ENCODE measurements at places on chromosomes 5 and 9.

GRCh38 chr5:108615216-108615615 lies 132.5 kb upstream of the FER start:
- DNase-seq = no peak

GRCh38 chr5:139481580-139482049 lies 943 bp downstream of the STING1 start:
- no peak for DNase-seq

GRCh38 chr9:85676790-85677189 lies 65.0 kb downstream of the AGTPBP1 start:
- DNase-seq = no peak

DNA sequence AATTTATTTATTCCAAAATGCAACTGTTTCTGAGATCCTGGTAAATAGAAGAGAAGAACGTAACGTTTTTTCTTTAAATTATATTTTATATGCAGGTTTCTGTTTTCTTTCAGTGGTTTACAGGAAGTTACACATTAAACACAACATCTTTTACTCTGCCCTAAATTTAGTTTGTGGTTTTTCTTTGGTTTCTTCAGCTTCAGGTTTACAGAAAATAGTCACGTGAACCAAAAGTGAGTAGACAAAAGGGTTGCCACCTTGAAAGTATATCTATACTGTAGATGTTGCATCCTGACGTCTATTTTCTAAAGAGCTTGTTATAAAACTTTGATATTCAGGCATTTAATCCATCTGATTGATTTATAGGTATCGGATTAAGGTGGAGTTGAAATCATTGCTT lies 1236.6 kb downstream of the MAT2B start:
- DNase-seq = no peak

DNA sequence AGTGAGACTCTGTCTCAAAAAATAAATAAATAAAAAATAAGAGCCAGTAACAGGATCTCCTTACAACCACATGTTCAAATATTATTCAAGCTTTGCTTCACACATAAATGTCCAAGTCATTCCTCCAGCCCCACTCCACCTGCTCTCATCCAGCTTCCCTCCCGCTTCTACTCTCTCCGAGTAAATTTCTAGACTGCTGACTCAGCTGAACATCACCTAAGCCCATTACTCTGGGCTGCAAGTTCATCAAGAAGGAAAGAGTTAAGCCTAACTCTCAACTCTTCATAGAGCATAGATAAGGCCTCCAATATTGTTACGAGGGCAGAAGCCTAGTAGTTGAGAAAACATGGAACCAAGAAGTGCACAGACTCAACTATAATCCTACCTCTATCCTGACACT lies 300.2 kb downstream of the FBXL17 start:
- DNase-seq = no peak

- no peak for DNase-seq
These were observed 30.1 kb upstream of the MUSK start for GRCh38 chr9:110638381-110638954.

DNA sequence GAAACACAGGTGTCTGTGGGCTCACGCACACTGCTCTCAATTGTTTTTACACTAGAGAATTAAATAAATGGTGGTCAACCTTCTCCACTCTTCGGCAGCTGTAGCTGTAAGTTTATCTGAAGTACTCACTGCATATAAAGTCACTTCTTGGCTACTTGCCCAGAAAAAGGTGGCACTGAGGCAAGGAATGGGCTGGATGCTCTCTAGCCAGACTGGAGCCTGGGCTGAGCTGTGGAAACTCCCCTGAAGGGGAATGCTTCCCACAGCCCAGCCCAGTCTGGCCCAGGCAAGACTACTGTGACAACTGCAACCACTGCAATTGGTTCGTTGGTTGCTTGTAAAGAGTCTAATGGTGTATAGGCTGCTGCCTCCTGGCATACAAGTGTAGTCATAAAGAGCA lies 4.5 kb downstream of the LEAP2 start:
- DNase-seq = no peak

DNA sequence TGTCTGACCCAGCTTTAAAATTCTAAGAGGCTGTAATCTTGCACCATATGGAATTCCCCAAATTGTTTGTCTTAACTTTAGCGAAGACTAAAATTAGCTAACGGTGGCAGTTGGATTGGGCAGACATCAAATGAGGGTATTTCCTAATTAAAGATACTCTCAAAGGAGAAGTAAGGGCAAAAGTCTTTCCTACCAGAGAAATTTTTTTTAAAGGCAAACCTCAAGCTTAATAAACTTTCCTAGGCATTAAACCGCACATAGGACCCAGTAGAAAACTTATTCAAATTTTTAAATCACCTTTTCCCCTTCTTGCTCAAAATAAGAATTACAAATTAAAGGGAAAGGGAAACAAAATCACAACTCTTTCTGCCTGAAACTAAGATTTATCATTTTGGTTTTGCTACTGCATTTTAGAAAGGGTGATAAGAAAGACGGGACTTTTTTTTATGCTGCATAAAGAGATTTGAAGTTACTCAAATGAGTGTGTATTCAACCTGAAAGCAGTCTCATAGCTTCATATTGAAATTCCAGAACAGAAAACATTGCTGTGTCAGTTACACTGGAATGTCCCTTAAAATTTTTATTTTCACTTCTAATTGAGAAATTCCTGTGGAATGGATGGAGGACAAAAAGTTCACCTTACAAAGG lies 189.1 kb upstream of the PTGER4 start:
- no peak for DNase-seq

GRCh38 chr5:14142202-14142826 lies 828 bp upstream of the TRIO start:
- DNase-seq = no peak

DNA sequence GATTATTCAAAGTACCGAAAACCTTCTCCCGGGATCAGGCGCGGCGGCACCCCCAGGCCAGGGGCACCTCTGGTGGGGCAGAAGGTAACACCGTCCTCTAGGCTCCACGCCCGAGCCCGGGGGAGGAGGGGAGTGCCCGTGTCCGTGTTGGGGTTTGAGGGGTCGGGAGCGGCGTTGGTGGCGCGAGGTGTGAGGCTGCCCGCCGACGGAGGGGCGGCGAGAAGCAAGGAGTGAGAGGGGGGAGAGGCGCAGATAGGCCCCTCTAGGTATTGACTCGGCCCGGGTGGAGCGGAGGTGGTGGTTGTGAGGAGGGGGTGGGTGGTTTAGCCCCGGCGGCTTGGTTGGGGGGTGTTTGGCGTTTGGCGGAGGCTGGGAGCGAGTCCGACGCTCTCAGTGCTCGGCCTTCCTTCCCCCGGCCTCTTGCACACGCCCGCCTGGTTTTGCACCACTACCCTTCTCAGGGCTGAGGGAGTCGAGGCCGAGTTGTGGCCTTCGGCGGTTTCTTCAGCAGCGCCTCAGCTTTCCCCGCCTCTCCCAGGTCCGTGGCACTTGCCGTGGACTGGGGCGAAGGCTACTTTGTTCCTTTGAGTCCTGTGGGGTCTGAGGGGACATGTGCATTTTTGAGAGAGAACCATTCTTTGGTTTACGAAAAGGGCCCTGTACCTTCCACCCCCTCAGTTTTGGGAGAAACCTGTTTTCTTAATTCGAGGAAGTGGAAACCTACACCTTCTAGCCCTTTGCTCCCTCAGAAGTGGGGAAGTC lies 450 bp downstream of the GPBP1 start:
- DNase-seq = no peak

DNA sequence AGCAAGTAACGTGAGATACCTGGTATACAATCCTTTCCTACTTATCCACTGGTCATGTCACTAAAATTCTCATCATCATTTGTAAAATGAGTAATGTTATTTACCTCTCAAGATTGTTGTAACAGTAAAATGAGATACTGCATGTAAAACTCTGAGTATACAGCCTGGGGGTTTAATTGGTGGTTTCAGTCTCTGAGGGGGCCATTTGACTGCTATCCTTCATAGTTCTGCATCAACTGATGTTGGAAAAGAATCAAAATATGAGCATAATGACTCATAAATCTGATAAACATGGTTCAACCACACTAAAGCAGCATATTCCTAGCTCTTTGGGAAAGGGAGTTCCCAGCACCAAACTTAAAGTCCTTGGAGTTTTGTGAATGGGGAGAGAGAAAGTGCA lies 181.0 kb upstream of the GHR start:
- no peak for DNase-seq

All from NCI-H1930 (cell line).